ENCODE measurements at places on chromosomes 1 and 21. TPM values are rescaled to one million over a fixed set of nuclear protein-coding genes. Genes with fewer than 3 reads are reported as not detected.
A peak's percentile ranks its signal among the peaks of the same experiment; 100 is the strongest.

DNA sequence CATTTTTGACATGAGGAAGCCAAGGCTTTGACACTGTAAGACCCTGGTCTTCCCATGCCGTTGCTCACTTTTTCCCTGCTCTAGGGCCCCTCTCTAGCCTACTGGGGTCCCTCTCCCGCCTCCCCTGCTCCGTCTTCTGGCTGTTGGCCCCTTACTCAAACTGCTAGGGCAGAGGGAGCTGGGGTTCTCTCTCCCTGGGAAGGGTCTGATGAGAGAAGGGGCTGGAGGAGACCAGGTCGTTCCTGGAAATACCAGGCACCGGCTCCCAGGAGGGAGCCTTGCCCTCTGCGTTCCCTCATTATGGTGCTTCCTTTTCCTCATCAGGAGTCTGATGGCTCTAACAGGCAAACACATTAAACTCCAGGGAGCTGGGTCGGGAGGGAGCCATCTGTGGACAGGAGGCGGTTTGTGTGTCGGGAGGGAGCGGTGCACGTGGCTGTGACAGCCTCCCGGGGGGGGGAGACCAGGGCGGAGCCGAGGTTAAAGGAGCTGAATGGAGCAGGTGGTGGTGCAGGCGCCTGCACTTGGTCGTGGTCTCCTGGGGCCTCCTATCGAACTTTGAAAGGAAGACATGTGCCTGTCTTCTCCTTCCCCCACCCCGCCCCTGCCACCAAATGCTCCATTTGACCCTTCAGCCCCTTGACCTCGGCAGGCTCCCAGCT lies 35.4 kb upstream of the LHX4 start:
- no peak for DNase-seq

DNA sequence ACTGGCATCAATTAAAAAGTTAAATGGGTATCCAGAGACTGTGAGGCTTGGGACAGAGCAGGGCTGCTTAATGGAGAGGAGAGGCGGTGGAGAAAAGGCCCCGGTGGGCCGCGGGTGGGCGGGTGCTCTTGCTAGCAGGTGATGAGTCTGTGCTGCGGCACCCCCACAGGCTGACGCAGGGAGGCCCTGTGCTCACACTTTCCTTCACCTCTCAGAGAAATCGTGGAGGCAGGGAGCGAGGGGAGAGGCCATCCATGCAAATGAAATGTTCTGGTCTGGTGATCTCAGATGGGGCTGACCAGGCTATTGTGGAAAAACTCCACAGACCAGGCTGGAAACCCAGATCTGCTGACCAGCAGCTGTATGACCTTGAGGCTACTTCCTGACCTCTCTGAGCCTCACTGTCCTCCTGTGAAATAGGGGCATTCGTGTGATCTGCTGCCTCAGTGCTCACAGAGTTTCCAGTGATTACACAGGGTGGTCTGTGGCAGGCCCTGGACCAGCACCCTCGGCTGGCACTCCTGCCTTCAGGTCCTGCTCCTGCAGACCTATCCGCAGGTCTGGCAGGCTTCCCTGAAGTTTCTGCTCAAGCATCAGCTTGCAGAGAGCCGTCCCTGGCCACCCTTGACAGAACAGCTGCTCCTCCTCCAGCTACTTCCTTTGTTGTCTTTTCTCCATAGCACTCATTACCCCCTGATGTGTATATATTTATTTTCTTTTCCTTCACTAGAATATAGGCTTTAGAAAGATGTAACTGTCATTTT lies 89.2 kb downstream of the BEND5 start:
- DNase-seq, result no peak

- no peak for DNase-seq
Observed at GRCh38 chr1:14852291-14852690, 253.8 kb downstream of the KAZN start.

- peak; percentile 22 for DNase-seq
Observed at GRCh38 chr21:18245464-18245967, 883 bp downstream of the CHODL start.

GRCh38 chr21:44405091-44405947 lies 50.0 kb upstream of the LRRC3 start:
- no peak for DNase-seq

- no peak for DNase-seq
Observed at GRCh38 chr1:105317976-105318375, 1568.3 kb downstream of the AMY1C start.

GRCh38 chr1:33384040-33384812 lies 46.7 kb downstream of the PHC2 start:
- no peak for DNase-seq

DNA sequence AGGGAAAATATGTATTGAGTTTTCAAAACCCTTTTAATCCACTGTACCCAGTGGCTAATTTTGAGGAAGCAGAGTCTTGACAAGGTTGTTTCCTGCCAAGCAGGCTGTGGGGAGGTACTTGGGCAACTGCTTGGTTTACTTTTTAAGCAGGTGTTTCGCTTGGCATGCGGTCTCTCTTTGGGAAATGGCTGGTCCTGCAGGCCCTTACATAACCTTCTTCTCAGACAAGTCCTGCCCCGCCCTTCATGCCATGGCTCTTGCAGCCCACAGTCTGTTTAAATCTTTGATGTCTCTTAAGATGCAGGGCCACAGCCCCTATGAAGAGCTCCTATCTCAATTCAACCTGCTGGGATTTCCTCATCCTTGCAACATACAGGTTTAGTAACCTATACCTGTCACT lies 36.0 kb upstream of the ABCD3 start:
- no peak for DNase-seq

- DNase-seq, result no peak
Observed at GRCh38 chr1:199619223-199619622, 408.3 kb upstream of the NR5A2 start.

Gene CHI3L1
- 1.0 TPM for total RNA-seq

Gene GUCA2B
- total RNA-seq, result not detected

Gene LEMD1
- total RNA-seq, result not detected

Gene HRNR
- total RNA-seq, result not detected

Measured in left ventricle myocardium superior (tissue), 1 donor.